Esophagus muscularis mucosa (tissue), 4 donors: ENCODE measurements at places on chromosomes 7 and 10.

DNA sequence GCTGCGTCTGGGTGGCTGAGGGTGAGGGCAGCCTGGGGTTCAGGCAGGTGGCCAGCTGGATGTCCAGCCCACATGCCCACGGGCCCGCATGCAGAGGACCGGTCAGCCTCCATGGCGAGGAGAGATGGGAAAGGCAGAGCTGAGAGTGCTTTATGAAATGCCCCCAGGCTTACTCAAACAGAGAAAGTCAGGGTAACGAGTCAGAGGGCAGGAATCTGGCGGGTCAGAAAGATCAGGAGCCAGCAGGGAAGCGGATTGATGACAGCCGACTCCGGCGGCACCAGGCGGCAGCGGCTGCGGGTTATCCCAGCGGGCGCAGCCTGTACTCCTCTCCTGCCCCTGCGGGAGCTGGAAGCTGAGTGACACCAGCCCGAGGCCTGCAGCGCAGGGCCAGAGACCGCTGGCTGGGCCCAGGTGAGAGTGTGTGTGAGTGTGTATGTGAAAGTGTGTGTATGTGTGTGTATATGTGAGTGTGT is 13.4 kb downstream of the SLC13A4 start:
- DNase-seq, result no peak

DNA sequence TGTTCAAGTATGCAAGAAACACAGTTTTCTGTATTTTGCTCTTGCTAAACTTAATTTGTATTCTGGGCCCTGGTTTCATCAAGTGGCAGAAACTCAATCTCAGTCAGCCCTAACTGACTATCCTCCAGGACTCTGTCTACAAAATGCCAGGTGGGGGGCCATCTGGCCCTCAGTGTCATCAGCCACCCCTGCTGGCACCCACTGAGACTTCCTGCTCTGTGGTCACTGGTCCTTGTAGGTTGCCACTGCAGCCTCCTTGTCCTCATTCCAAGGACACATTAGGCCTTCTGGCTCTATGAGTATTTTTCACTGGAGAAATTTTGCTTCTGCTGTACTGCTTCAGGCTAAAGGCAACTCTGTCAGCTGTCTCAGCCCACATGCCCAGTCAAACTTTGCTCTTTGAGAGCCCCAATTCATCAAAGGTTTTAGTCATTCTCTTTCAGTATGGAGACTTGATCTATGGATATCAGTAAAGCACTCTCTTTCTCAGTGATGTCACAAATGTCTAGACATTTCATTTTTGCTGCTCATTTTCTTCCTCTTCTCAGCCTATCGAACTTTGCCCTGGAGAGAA is 163.6 kb downstream of the KCND2 start:
- no peak for DNase-seq

DNA sequence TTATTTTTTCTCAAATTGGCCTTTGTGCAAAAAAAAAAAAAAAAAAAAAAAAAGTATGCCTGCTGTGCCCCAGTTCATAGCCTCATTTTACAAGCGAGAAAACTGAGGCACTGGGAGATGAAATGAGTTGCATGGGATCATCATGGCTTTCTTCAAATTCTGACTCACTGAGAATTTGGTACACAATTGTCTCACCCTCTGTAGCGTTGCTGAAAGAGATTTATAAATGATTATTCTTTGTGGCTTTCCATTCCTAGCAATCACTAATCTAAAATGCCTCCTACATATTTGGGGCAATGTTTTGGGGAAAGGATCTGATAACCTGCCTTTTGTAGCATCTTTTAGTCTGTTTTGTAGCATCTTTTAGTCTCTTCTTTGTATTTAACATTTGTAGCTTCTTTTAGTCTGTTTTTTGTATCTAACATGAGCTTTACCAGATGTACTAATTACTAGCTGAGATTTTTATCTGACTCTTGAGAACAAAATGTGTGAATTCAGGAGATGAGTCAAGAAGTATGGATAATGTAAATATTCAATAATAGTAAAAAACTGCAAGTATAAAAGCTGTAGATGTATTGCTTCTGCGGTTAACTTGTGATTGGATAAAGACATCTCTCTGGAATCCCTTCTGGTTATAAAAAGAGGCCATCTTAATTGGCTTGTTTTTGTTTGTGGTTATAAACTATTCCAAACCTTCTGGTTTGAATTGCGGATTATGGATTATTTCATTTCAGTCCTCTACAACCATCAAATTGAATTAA is 161.4 kb downstream of the ARID5B start:
- DNase-seq, result no peak

- no peak for DNase-seq
Observed at GRCh38 chr7:134826105-134826504, 46.7 kb downstream of the CALD1 start.

DNA sequence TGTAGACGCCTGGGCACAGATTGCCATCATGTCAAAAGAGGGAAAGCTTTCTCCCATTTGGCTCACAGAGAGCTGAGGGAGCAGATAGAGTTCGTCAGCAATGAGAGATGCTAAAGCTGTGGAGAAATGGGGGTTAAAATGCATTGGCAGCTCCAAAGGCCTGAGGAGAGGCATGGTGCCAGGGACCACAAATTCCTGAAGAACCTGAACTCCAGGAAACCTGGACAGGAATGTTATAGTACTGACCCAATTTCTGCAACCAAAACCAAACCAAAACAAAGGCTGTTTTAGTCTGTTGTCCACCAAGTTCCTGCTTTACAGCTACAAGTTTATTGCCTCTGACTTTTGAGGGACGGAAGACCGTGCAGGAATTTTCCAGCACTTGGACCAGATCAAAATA is 575.7 kb downstream of the REEP3 start:
- DNase-seq, result no peak

- no peak for DNase-seq
Observed at GRCh38 chr10:8035006-8035640, 19.4 kb upstream of the GATA3 start.

GRCh38 chr7:137734221-137734620 is 112.6 kb downstream of the DGKI start:
- no peak for DNase-seq

- no peak for DNase-seq
Observed at GRCh38 chr10:117237401-117237991, 3.4 kb upstream of the SLC18A2 start.

DNA sequence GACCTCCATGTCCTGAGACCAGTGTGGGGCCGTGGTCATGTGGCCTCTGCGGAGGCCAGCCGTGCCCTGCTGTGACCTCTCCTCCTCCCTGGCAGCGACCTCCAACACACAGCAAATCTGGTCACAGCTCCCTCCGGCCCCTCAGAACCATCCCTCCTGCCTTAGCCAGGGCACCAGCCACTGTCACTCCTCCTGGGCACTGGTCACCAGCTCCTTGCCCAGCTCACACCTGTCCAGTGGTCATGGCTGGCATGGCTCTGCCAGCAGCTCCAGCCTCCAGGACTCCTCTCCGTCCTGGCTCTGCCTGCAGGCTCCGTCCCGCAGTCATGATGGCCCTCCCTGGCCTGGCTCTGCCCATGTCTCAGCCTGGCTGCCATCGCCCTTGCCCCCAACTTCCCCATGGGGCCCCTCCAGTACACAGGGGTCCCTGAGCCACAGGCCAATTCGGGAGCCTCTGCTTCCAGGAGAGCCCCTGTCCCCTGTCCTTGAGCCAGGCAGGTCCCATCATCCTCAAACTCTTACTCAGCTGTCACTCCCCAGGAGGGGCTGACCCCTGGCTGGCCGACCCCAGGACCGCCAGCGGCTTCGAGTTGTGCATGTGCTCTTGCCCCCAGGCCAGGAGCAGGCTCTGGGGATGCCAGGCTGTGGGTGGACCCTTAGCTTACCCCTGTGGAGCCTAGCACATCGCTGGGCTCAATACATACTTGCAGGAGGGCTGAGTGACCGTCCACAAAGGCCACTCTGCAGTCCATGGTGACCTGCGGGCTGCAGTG is 92.5 kb downstream of the TCERG1L start:
- no peak for DNase-seq

- no peak for DNase-seq
Observed at GRCh38 chr10:7085913-7086589, 324.8 kb downstream of the SFMBT2 start.

DNA sequence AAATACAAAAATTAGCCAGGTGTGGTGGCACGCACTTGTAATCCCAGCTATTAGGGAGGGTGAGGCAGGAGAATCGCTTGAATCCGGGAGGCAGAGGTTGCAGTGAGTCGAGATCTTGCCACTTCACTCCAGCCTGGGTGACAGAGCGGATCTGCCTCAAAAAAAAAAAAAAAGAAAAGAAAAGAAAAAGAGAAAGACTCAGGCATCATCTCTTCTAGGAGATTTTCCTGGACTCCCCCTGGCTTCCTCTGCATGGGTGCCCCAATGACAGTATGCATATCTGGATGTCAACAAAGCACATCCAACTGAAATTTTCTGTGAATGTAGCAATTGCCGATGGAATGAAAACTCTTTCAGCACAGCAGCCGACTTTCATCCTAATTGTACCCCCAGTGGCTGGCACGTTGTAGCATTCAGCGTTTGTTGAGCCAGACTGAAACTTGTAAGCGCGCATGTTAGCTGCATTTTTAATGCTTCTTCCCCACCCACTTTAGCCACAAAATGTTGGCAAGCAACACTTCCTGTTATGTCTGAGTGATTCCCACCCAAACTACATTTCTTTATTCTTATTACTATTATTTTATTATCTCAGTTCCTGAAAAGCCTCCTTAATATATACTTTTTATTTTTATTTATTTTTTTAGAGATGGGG is 70.2 kb downstream of the PRTFDC1 start:
- DNase-seq, result no peak

- DNase-seq, result no peak
Observed at GRCh38 chr7:105776986-105777910, 99.2 kb downstream of the ATXN7L1 start.

- DNase-seq, result no peak
Observed at GRCh38 chr10:8056871-8057331, 2.4 kb downstream of the GATA3 start.

GRCh38 chr10:110273474-110273873 is 31.2 kb downstream of the SMNDC1 start:
- peak; percentile 92 for DNase-seq

DNA sequence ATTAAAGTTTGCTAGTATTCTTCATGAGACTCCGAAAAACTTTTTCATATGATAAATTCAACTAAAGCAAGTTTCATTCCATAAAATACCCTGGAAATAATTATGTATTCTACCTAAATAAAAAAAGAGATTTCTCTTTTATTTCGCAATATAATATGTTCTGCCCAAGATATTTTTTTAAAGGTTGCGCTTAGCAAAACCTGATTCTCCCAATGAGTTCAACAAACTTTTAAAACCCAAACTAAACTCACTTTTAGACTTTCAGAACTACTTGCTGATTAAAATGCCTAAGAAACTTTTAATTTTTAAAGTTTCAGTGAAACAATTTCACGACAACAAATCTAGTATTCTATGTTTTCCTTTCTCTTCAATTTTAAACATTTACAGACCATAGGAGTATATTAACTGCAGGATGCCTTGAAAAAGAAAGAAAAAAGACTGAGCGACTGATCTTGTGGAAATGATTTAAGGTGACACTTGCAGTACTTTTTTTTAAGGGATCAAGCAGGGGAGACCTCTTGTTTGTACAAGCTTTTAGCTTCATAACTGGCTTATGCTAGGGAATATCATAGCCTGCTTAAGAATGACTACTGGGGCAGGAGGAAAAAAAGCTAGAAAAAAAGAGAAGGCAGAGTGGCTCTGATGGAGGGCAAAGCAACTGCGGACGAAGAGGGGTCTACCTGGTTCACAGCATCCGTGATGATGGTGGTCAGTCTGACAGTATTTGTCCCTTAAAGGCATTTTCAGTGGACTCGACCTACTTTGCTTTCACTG is 1.5 kb downstream of the ZNF800 start:
- no peak for DNase-seq

DNA sequence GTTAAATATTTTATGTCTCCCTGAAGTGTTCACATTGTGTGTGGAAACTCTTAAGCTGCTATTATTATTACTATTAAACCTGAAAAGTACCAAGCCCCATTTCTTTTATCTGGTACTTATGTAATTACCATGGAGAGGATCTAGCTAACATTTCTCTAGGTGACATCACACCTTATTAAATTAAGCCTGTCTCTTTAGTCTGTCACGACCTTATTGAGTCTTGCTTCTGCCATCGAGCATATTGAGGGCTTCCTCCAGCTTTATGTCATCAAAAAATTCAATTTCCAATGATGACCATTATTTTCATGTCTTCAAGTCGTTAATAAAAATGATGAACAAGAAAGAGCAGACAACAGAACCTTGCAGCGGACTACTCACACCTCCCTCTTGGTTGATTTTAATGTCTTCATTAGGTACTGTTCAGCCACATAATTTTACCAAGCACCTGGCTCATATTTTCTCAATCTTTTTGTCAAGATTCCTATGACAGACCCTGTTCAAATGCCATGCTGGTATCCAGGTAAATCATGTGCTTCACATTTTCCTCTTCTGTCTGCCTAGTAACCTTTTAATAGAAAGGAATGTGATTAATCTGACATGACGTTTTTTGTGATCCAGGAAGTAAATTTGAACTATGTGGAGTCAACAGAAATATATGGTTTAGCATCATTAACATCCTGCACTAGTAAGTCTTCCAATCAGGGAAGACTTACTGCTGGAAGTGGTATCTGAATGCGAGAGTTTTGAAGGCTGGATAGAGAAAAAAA is 556.7 kb downstream of the SORCS3 start:
- DNase-seq, result no peak

- DNase-seq, result no peak
Observed at GRCh38 chr7:45591101-45591906, 17.1 kb downstream of the ADCY1 start.

DNA sequence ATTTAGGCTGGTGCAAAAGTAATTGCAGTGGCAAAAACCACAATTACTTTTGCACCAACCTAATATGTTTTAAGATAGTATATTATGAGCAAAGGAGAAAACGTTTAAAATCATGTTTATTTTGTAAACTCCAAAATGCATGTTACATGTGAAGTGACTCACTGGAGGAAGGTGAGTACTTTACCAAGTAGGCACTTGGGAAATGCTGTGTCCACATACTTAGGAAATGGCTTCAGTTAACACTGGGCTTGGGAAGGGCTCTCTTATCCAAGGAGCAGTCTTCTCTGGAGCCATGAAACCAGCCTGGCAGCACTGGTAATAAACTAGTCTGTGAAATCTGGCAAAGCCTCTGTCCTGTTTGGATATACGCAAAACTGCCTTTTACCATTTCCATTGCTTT is 4.4 kb downstream of the RPS24 start:
- DNase-seq, result no peak
